ENCODE measurements at places on chromosomes 6 and 20.

DNA sequence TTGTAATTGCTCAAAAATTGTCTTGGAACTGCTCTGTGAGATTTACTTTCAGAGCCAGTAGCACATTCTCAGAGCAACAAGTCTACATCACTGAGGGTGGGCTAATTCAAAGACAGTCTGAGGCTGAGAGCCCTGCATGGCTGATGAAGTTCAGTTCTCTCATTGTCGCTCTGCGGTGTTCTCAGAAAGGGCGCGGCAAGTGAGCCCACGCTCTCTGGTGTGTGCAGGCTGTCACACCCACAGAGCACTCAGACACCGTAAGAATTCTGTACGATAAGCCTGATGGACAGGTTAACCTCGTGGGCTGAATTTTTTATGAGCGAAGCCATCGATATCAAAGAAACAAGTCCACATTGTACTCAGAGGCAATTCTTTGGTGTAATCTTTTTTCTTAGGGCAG lies 557.8 kb downstream of the HACE1 start:
- DNase-seq = no peak
- no peaks in the 10 kb centered on the region for H3K36me3 ChIP-seq
- H3K27me3 ChIP-seq = no peaks in the 10 kb centered on the region
- H3K4me3 ChIP-seq = no peak overlapping the region
- peaks cover 2% of the 10 kb centered on the region for H3K4me1 ChIP-seq

GRCh38 chr20:48283470-48284110 lies 498.3 kb upstream of the SULF2 start:
- H3K27ac ChIP-seq = no peak overlapping the region
- H3K4me3 ChIP-seq = no peak overlapping the region
- no peaks in the 10 kb centered on the region for H3K36me3 ChIP-seq
- peaks cover 7% of the 10 kb centered on the region for H3K4me1 ChIP-seq
- no peaks in the 10 kb centered on the region for H3K27me3 ChIP-seq

DNA sequence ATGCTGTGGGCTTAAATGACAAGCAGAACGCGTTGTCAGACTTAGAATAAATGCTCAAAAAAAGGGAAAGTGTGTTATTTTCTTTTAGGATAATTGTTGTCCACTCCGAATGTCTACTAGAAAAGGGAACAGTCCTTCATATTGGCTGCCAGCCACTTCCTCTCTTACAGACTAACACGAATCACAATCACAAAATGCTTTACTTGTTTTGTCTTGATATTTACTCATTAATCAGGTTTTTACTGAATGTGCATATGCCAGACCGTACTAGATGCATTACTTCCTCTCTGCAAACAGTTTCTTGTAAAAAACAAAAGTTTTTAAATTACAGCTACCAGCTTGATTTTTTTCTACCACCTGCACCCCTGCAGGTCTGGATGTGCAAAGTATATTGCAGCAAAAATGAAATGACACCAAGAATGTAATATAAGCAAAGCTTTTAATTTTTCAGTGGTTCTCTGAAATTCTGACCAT lies 821 bp downstream of the DHX35 start:
- no peak for DNase-seq
- H3K36me3 ChIP-seq = no peaks in the 10 kb centered on the region
- H3K4me1 ChIP-seq = no peaks in the 10 kb centered on the region

DNA sequence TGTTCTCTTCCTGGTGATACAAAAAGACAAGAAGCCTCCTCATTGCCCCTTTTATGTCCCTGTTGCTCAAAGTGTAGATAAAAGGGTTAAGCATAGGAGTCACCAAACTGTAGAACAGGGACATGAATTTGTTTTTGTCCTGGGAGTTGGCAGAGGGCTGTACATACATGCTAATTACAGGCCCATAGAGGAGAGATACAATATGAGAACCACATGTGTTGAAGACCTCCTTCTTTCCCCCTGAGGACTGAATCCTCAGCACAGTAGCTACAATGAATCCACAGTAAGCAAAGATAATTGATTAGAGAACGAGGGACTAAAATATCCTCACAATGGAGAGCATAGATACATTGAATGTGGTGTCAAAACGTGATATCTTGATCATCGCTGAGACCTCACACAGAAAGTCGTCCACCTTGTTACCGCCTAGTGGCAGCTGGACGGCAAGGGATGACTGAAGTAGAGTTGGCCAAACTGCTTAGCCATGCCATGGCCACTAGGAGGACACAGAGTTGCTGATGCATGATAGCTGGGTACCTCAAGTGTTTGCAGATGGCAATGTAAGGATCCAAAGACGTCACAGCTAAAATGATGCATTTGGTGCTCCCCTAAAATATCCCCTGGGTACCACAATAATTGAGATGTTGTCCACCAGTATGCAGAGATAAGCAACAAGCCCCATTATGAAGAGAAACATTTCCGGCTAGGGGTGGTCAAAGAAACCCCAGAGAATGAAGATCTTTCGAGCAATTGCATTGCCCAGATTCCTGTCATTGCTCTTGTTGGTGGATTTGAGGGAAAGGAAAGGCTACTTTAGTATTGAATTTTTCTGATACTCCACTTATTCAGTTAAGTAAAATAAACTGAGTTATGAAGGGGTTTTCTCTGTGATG lies 15.0 kb downstream of the OR2B3 start:
- no peak overlapping the region for H3K4me3 ChIP-seq
- no peak overlapping the region for H3K27ac ChIP-seq
- H3K36me3 ChIP-seq = no peaks in the 10 kb centered on the region
- H3K27me3 ChIP-seq = no peaks in the 10 kb centered on the region
- DNase-seq = peak; percentile 82
